NCI-H2029 treated with DMSO at 0.1 percent for 48 hours (cell line): ENCODE measurements at places on chromosomes 2 and 18.

DNA sequence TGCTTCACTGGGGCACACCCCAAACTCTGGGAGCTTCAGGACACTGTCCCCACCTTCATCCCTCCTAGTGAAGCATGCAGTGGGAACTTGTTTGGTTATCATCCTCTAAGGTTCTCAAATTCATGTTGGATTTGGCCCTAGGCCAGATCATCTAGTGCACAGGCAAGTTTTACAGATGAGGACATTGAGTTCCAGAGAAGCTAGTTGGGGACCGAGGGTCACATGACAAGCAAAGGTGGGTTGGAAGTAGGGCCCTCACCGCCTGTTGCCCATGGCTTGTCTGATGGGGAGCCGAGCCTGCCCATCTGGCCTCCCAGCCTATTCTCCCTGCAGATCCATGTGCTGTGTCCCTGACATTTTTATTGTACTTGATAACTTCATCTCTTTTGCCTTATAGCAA is 2.8 kb downstream of the PRKCE start:
- peak; percentile 9 for DNase-seq

- no peak for DNase-seq
Observed at GRCh38 chr2:64766841-64767669, 113.3 kb upstream of the SERTAD2 start.

DNA sequence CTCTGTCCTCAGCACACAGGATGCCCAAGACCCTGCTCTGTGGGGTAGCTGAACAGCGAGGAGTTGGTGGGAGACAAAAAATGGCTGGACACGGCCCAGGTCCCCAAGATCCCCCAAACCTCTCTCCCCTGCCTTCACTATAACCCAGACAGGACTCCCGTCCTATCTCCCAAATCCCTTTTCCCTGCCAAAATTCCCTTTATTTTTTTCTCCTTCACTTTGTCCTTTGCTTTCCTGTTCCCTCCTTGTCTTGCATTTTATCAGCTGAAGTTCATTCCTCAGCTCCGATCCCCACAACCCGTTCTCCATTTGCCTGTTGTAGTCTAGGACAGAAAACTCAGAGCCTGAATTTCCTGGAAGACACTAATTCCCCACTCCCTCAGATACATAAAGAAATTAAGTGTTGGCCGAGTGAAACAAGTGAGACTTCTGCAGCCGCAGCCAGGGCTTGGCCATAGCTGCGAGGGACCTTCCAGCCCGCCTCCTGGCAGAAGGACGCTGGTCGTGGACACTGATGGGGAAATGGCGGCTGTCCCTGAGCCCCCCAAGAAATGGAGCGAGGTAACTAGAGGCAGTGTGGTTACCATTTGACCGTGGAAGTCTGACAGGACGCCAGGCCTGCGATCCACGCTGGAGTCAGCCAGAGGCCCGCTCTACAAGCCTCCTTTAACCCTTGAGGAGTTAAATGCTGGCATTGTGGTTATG is 173.6 kb downstream of the BCL2 start:
- no peak for DNase-seq

GRCh38 chr2:208320686-208321085 is 54.6 kb downstream of the PIKFYVE start:
- DNase-seq, result no peak

DNA sequence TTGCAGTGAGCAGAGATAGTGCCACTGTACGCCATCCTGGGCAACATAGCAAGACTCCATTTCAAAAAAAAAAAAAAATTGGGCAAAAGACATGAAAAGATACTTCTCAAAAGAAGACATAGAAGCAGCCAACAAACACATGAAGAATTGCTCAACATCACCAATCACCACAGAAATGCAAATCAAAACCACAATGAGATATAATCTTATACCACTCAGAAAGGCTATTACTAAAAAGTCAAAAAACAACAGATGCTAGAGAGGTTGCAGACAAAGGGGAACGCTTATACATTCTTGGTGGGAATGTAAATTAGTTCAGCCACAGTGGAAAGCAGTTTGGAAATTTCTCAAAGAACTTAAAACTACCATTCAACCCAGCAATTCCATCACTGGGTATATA is 43.1 kb upstream of the CHAC2 start:
- no peak for DNase-seq

GRCh38 chr2:64492272-64492671 is 31.9 kb upstream of the AFTPH start:
- no peak for DNase-seq

- DNase-seq, result no peak
Observed at GRCh38 chr2:152245653-152246052, 70.1 kb upstream of the STAM2 start.

- DNase-seq, result no peak
Observed at GRCh38 chr2:122563781-122564180, 808.3 kb downstream of the TSN start.

GRCh38 chr2:207311316-207312005 is 145.7 kb upstream of the KLF7 start:
- no peak for DNase-seq

DNA sequence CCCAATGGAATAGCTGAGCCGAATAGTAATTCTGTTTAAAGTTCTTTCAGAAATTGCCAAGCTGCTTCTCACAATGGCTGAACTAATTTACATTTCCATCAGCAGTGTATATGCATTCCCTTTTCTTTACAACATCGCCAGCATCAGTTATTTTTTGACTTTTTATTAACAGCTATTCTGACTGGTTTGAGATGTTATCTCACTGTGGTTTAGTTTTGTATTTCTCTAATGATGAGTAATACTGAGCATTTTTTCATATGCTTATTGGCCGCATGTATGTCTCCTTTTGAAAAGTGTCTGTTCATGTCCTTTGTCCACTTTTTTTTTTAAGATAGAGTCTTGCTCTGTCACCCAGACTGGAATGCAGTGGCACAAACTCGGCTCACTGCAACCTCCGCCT is 100.7 kb downstream of the C2orf74 start:
- no peak for DNase-seq

DNA sequence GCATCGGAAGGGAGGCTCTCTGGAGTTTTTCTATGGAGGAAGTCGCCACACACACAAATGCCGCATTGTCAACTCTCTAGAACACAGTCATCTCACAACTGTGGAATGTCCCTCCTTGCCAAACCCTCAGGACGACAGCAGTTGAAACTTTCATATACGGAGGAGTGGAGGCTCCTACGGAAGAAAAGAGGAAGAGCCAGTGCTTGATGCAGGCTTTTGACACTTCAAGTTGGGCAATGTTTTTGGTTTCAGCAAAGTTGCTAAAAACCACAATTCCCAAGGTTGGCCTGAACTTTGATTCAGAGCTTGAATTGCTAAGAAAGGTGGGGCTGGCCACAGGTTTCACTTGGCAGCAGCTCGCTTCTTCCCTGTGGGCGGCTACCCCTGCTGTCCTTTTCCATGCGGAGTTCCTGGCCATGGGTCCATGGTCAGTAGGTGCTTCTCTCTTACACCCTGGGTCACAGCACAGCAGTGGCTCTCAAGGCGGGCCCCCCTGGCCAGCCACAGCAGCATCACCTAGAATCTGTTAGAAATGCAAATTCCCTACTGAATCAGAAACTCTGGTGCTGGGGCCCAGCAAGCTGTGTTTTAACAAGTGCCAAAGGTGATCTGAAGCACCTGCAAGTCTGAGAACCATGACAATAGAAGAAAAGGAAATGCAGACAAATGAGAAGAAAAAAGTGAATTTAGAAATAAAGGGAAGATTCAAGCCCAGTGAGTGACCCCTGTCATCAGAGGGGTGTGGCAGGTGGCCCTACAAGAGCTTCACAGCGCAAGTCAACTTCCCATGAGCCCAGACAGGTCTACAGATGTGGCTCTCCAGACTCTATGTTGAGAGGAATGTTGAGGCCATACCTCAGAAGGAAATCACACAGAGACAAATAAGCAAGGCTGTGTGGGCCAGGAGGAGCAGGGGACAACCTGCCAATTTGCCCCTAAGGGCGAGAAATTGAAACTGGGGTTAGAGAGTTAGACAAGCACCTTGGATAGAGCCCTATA is 856.4 kb downstream of the RNF144A start:
- no peak for DNase-seq

DNA sequence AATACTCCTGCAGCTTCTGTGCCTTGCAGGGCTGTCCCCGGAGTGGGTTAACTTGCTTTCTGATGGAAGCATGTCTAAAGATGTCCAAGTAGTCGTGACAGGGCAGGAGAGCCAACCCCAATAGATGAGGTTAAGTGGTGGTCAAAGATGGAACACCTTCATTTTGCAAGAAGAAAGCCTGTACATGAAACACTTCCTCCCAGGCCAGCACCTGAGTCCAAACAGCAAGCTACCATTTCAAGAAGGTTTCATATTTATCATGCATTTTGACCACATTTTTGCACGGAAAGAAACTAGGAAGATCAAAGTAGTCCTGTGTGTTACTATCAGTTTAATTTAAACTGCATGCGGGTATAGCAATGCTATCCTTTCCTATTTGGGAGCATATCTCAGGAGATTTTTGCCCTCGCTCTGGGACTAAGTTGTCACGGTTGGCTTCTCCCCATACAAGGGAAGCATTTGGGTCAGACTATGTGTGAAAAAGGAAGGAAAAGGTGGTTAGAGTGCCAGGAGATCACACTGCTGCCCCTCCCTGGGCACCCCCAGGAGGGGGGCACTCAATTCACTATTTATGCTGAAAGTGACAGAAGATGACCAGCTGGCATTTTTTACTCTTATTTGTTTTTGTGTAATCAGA is 187.6 kb downstream of the ZNF521 start:
- no peak for DNase-seq

- no peak for DNase-seq
Observed at GRCh38 chr2:42901076-42901640, 108.8 kb upstream of the HAAO start.

DNA sequence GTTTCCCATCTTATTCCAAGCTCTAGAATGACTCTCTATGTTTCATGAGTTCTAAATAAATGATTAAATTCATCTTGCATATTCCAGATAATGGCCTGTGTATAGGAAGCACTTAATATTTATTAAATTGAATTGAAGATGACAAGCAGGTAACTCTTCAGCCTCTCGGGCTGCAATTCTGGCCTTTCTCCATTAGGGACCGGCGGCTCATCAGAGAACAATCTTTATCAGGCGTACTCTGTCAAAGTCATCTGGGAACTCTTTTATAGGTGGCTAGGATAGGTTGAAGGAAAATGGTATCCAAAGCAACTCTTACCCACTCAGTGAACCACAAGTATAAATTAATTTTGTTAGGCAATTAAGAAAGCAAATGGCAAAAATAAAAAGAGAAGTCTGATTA is 308.5 kb downstream of the NOL4 start:
- DNase-seq, result no peak

- no peak for DNase-seq
Observed at GRCh38 chr2:204625135-204625534, 79.9 kb downstream of the PARD3B start.

- DNase-seq, result no peak
Observed at GRCh38 chr2:94874277-94874997, 3.2 kb downstream of the TEKT4 start.

DNA sequence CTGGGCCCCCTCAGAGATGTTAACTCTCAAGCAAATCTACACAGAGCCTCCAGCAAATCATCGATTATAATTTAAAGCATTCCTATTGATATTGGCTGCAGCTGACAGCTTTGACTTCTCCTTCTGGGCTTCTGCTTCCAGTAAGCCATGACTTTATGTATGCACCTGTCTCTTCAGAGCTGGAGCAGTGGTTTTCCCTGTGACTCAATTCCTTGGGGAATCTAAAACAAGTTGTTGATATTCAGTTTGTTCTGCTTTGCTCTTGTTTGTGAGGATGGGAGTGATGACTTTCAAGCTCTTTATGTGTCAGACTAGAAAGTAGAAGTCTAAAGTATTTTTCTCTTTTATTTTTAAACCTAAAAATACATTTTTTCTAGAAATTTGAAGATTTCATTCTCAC is 45.1 kb upstream of the TNP1 start:
- DNase-seq, result no peak

- no peak for DNase-seq
Observed at GRCh38 chr2:38080346-38080745, 4.4 kb upstream of the CYP1B1 start.

DNA sequence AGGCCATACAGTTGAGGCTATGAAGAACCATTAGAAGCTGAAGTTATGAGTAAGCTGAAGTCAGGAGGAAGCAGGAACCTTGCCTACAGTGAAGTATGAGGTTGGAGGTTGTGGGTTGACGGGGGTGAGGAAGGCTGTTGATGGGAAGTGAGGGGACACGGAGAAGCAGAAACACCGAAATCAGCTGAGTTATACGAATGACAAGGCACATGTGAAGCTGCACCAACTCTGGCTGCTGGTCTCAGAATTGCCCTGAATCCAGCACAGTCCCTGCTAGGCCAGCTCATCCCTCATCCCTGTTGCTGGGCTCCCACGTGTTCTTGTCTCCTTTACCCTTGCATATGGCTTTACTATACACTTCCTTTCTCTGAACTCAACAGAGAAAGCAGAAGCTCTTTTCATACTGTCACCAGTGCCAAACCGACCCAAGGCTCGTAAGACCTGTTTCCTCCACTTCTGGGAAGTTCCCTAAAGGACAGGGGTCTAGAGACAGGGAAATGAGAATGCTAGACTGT is 9.2 kb upstream of the TMEM247 start:
- DNase-seq, result no peak

GRCh38 chr2:31249009-31249690 is 15.2 kb downstream of the EHD3 start:
- DNase-seq, result no peak

DNA sequence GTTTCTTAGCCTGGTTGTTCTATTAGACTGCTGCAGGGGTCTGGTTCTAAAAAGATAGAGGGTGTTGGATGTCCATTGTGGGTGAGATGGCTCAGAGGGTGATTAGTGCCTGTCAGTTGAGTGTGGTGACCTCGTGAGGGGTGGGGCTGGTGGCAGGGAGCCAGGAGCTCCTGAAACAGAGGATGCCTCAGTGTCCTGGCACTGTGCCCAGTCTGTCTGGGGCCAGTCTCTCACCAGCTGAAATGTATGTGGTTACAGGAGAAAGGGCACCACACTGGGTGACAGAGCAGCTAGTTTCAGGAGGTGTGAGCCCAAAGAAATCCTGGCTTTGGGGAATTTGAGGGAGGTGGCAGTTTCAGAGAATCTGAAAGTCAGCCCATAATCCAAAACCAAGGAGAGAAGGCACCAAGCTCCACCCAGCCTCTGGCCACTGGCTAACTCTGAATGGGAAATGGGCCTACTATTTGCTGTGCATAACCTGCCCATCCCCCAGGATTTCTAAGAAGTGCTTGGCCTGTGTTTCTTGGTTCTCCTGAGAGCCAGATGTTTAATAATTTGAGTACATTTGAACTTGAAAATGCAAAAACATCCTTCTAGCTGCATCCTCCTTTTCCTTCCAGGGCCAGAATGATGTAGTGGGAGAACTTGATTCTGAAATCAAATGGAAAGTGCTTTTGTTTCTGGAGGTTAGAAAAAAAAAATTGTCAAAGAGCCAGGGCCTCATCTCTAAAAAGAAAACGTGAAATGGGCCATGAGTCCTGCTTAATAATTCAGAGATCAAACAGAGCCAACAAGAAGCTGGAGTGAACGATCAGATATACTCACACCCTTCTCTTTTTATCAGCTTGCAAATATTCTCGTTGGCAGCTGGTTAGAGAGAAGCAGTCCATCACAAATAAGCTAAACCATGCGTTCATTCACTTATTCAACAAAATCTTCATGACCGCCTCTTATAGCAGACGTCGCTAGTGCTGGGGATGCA is 92.3 kb downstream of the B3GNT2 start:
- peak; percentile 81 for DNase-seq
